NCI-H1105 (cell line): ENCODE measurements at places on chromosomes 2 and 18.
A peak's percentile ranks its signal among the peaks of the same experiment; 100 is the strongest.

GRCh38 chr18:57475903-57476302 lies 40.7 kb downstream of the ONECUT2 start:
- DNase-seq: no peak

GRCh38 chr2:94964193-94964592 lies 61.3 kb upstream of the MAL start:
- no peak for DNase-seq

- no peak for DNase-seq
Observed at GRCh38 chr2:22079583-22079982, 955.8 kb downstream of the TDRD15 start.

DNA sequence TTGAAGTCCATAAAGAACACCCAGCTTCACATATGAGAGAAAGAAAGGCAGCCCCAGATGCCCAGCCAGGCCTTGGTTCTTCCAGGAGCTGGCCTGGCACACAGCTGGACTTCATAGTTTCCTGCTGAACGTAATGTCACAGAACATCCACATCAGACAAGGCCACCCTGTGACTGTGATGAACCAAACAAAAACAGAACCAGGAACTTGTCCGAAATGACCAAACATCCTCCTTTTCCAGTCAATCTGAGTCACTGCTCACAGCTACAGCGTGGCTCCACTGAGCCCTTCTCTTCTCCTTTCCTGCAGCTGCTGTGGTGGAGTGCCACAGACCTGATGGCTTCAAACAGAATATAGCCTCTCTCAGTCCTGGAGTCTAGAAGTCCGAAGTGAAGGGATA lies 45.4 kb upstream of the PAPOLG start:
- DNase-seq: no peak

DNA sequence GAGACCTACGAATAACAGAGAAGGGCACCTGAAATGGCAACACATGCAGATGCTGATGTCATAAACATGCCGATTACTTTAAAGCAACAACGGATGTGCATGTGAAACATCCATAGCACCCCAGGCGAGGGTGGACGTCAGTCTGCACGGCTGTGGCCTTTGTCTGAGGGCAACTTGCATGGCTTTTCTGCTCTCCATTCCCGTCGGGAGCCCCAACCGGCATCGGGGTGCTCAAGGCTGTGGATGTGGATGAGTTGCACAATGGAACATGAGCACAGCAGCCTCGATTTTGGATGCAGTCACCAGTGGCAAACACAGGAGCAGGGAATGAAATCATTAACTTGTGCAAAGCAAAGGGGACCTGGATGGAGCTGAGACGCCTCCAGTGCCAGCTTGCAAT lies 298.2 kb upstream of the SALL3 start:
- DNase-seq: no peak

- no peak for DNase-seq
Observed at GRCh38 chr18:12656605-12656937, 1.3 kb downstream of the SPIRE1 start.

- DNase-seq: no peak
Observed at GRCh38 chr2:235765181-235765820, 271.5 kb downstream of the AGAP1 start.

DNA sequence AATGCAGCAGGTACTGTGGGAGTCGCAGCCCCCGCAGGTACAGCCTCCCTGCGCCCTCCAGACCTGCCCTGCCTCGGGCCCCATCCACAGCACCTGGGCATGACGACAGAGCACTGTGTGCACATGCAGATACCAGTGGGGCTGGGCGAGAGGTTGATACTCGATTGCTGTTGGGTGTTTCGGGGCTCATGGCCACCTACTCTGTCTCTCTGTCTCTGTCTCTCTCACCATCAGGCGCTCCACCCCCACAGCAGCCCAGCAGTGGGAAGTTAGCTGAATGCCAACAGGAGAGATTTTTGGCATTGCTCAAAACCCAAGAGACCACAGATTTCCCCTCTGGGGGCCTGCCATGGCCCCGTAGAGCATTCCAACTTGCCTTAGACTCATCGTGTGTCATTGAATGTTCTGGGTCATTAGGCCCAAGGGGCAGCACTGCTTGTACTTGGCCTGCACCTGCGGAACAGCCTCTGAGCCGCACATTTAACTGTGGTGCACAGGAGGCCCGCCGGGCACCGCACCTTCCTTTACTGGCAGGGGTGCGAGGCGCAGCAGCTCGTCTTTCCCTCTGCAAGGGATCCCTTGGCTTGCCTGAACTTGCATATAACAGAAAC lies 18.8 kb downstream of the KCNIP3 start:
- DNase-seq: no peak

- no peak for DNase-seq
Observed at GRCh38 chr18:9637036-9637767, 22.8 kb upstream of the PPP4R1 start.

DNA sequence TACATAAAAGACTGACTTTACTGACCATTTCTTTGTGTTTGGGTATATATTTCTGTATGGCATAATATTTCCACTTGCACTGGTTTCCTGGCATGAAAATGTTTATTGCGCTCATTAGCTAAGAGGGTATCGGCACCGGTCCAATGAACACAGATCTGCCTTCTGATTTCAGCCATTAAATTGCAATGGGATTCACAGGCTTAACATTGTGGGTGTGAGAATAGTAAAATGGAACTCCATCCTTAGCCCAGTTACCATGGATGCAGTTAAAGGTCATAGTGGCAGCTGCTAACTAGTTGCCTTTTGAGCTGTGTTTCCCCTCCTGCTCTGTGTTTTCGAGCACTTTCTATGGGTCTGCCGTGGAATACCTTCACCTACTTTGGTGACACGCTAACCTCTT lies 352.6 kb upstream of the POU3F3 start:
- peak; percentile 33 for DNase-seq

DNA sequence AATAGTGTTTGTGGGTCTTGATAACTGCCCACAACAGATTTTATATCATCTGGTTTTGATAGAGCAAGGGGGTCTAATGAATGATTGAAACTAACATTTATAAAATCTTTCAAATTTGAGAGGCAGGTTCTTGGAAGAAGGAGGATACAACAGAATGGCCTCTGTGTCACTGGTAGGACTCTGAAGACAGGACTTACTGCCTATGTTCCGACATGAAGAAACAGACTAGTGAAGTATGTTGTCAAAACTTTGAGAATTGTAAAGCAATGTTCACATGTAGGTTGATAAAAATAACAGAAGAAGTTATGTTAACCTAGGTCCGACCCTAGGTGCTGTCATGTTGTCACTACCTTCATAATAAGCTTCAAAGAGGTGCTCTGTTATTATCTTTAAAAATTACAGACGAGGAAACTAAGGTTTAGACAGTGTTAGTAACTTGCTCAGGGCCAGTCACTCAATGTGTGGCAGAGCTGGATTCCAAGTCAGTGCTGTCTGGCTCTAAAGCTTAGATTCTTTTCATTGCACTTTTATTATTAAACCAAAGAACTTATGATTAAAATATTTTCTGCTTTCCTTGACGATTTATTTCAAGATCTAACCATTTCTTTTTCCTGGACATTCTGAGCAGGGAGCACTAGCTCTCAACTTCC lies 146.2 kb downstream of the RPIA start:
- no peak for DNase-seq

DNA sequence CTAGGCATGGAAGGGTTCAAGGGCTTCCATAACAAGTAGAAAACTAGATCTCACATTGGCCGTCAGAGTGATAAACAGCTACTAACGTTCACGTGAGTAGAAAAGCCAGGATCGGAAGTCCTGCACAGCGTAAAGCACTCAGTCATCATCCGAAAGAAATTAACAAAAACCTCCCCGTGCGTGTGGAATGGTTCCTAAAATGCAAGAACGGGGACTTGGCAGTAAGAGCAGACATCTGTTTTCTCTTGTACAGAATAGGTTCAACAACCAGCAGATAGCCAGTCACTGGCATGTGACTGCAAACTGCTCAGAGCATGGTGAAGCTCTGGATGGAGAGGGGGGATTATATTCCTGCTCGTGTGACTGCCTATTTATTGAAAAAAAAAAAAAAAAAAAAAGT lies 106.9 kb upstream of the ITGB6 start:
- DNase-seq: no peak

DNA sequence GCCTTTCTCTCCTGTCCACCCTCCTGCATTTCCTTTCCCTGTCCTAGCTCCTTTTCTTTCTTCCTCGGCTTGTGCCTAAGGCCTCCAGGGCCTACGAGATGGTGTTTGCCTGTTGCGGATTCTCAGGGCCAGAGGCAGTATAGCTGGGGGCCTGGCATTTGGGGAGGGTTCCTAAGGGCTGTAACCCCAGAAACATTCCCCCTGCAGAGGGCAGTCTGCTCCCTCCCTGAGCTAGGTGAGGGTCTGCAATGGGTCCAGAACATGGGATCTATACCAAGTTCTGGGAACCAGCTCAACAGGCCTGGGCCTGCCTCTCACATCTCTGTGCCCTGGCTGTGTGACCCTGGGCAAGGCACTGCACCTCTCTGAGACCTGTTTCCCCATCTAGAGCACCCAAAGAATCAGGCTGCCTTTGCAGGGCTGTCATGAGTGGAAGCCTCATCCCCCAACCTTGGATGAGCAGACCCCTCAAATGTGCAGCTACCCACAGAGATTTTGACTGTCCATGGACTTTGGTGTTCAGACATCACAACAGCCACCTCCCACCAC lies 97.5 kb downstream of the GLI2 start:
- no peak for DNase-seq

DNA sequence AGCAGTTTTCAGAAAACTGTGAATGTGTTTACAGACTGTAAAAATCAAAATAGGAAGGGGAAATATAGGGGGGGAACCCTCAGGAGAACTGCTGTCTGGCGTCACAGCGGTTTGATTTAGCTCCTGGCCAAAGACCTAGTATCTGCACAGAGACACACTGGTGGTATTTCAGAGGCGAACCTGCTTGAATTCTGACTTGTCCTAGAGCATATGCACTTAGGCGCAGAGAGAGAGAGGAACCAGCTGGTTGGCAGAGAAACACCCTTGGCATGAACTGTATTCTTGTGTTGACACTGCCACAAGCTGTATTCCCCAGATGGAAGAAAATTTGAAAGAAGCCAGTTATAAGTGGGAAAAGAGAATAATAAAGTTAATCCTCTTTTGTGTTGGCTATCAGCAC lies 506.5 kb upstream of the NRP2 start:
- no peak for DNase-seq

DNA sequence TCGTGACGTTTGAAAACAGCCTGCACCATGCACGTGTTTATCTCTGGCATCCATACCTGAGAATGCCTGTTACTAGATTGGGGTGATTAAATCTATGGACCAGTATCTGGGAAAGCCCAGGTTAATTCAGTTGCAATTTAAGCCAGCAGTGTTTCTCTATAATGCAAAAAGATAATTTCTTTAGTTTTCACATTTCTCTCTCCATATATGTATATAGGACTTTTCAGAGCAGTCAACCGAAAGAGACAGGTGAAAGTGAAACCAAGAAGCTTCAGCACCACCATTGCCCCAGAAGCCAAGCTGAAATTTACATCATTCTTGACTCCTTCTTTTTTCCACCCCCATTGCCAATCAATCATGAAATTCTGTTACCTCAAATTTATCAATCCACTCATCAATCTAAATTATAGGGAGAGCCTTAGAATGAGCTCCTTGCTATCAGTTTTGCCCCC lies 2.7 kb upstream of the LRP2 start:
- DNase-seq: no peak

- DNase-seq: no peak
Observed at GRCh38 chr2:74505448-74506246, 1.8 kb downstream of the PCGF1 start.

- no peak for DNase-seq
Observed at GRCh38 chr18:476251-476664, 24.2 kb downstream of the COLEC12 start.

GRCh38 chr18:76368976-76369375 lies 126.1 kb downstream of the ZNF516 start:
- DNase-seq: no peak

GRCh38 chr2:129975016-129975774 lies 4.3 kb upstream of the RAB6C start:
- no peak for DNase-seq

DNA sequence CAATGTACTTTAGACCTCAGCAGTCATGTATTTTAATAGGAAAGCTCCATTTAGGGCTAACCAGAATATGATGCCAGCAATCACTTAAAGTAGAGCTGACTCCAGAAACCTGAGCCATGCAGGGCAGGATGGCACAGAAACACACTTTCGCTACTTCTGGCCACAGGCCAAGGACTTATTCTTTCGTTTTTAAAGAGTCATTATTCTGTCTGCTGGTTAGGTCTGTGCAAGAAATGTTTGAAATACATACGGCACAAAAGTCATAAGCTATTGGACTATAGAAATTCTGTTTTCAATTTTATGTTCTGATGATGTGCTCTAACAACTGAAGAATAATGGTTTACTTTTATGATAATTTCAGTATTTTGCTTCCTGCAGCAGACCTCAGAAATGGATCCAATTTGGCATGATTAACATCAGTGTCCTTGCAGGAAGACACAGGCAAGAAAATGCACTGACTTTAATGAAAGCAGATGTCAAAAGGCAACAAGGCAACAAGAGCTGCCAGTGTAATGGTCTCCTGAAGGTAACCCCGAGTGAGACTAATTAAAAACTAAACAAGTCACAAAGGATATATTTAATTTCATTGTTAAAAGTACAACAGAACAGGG lies 114.4 kb upstream of the CHRNA1 start:
- DNase-seq: peak; percentile 64

DNA sequence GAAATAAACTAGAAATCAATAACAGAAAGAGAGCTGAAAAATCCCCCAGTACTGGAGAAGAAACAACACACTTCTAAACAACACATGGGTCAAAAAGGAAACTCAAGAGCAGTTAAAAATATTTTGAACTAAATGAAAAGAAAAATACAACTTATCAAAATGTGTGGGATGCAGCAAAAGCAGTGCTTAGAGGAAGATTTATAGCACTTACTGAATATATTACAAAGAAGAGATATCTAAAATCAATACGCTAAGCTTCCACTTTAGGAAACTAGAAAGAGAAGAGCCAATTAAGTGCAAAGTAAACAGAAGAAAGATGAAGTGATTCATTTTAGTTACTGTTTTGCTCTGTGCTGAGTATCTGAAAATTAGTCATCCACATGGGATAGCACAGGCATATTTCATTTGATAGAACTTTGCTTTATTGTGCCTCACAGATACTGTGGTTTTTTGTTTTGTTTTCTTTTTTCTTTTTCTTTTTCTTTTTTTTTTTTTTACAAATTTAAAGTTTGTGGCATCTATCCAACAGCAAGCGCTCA lies 17.0 kb downstream of the TGFA start:
- no peak for DNase-seq

DNA sequence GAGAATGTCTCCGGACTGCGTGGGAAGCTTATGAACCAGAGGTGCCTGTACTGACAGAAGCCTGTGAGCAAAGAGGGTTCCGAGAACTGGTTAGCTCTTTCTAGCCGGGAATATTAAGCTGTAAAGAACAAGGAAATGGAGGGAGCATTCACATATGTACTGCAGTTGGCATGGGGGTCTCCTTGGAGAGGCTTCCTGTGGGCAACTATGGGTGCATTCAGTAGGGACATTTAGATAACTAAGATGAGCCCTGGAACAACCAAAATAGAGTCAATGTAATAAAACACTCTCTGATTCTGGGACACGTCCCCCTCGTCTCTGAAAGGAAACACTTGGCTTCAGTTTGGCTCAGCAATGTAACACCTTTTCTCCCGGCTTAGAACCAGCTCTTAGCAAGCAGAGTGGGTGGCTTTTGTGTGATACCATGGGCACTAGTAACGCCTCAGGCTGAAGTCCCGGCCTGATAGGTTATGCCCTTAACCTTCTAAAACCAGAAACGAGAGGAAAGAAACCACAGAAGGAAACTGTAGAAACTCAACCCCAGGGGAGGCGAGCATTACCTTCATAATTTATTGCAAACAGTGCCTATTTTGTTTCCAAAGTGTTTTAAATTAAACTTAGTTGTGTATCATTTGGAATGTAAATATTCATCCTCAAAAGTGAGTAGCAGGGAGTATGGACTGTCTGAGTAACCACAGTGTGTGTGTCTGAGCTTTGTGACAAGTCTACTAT lies 48.8 kb upstream of the LPIN2 start:
- DNase-seq: no peak
